Nephron progenitor cell (in vitro differentiated cells): ENCODE measurements at places on chromosomes 1 and 21.

DNA sequence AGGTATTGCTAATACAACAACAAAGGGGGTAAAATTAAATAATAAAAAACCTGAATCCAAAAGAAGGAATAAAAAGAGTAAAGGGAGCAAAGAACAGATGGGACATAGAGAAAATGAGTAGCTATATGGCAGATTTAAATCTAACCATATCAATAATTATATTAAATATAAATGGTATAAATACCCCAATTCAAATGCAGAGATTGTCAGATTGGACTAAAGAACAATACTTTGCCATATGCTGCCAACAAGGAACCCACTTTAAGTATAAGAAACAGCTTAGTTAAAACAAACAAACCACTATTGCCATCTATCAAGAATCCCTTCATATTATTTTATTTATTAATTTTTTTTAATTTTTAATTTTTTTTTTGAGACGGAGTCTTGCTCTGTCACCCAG, 86.8 kb downstream of the MT1HL1 start:
- H3K27me3 ChIP-seq: peaks cover 6% of the 10 kb centered on the region
- peaks cover 12% of the 10 kb centered on the region for H3K36me3 ChIP-seq
- no peaks in the 10 kb centered on the region for H3K4me1 ChIP-seq
- no peak for DNase-seq

- H3K4me1 ChIP-seq: peaks cover 73% of the 10 kb centered on the region
- DNase-seq: no peak
- H3K27ac ChIP-seq: no peak overlapping the region
- no peak overlapping the region for H3K4me3 ChIP-seq
- H3K27me3 ChIP-seq: peaks cover 19% of the 10 kb centered on the region
These were observed 165.4 kb downstream of the PLXNA2 start for GRCh38 chr1:208078752-208079151.

DNA sequence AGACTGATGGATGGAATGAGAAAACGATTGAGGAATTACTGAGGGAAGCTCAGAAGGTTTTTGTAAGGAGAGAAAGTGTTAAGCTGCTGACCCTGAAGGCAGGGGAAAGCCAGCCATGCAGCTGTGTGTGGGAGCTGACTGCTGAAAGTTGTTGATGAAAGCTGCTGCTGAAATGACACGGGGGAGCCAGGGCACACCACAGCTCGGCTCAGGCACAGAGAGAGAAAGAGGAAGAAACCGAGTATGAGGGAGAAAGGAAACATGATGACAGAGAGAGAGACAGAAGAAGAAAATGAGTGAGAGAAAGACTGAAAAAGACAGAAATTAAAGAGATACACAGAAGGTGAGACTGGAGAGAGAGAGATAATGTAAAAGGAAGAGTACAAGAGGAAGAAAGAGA, 115.5 kb downstream of the LRRC53 start:
- H3K4me1 ChIP-seq: peaks cover 32% of the 10 kb centered on the region
- peaks cover 2% of the 10 kb centered on the region for H3K27me3 ChIP-seq
- DNase-seq: peak; percentile 15
- H3K36me3 ChIP-seq: no peaks in the 10 kb centered on the region
- peak overlapping the region; percentile 53 for H3K4me3 ChIP-seq

DNA sequence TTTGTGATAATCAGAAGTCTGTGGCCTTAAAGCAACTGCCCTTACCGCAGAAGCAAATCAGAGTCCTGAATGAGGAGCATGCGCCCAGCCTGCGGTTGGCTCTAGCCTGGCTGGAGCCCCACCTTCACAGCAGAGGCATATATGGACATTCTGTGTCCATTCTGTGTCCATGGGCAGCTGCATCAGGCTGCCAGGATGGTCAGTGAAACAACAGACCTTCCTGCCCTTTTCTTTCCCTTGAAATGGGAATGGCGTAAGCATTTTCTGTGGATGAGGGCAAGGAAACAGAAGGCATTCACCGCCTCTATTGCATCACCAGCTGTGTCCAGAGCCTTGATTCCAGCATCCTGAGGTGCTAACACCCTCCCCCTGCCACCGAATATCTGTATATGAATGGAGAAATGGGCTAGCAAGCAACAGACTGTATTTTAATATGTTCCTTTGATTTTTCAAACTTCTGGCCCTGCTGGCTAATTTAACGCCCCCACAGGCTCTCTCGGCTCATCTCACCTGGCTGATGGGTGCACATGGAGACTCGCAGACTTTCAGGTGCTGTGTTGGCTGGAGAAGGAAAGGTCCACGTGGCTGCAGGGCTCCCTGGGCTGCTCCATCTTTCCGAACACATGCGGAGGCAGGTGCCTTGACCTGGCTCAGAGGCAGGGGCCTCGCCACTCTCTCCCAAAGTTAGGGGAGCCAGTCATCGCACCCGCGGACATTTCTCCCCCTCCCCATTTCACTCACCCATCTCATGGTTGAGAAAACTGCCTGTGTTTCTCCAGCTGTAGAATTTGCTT, 159.2 kb downstream of the GALNT2 start:
- no peaks in the 10 kb centered on the region for H3K27me3 ChIP-seq
- no peak overlapping the region for H3K27ac ChIP-seq
- H3K36me3 ChIP-seq: no peaks in the 10 kb centered on the region
- DNase-seq: no peak
- peaks cover 4% of the 10 kb centered on the region for H3K4me1 ChIP-seq
- H3K4me3 ChIP-seq: no peak overlapping the region

- peaks cover 49% of the 10 kb centered on the region for H3K36me3 ChIP-seq
- DNase-seq: peak; percentile 91
- H3K4me3 ChIP-seq: peak within 1 kb of the TSS; percentile 98
- peaks cover 50% of the 10 kb centered on the region for H3K4me1 ChIP-seq
- peaks cover 5% of the 10 kb centered on the region for H3K27me3 ChIP-seq
- H3K27ac ChIP-seq: peak within 1 kb of the TSS; percentile 99
These were observed at the start of gene SPRTN for GRCh38 chr1:231338270-231339128. Gene SPRTN, plus strand, starts transcription at chr1:231338293. Its CDS starts 91 bp downstream, at chr1:231338384.

DNA sequence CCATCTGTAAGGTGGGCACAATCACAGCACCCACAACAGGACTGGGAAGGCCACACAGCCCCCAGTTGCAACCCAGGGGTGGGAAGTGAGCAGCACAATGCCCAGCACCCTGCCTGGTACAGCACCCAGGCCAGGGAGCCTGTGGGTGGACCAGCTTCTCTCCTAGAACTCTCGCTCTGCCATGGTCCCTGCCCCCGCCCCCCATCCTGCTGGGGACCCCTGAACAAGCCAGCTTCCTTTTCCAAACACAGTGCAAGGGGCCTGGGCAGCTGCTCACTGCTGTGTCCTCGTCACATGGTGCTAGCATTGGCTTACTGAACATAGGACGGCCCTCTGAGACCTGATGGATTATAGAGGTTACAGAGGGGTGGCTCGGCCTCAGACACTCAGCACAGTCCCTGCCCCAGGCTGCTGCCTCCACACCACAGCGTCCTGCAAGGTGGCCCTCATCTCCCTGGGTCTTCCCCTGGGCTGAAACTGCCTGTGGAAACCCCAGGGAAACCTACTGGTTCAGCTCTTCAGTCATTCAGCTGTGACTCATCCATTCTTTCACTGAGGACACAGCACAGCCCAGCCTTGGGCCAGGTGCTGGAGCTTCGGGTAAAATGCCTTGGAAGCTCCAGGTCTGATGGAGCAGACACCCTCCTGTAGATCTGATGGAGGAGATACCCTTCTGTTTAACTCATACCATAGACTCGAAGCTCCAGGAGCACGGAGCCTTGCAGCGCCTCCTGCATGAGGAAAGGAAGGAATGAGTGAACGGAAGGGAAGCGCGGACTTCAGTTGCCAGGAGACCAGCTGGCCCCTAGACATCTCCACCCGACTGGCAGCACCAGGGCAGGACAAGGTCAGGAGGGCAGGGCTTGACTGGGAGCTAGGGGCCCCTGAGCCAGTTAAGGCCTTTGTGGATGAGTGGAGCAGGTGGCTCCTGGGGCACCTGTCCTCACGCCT, 8.1 kb upstream of the PRDM16 start:
- DNase-seq: no peak
- no peak overlapping the region for H3K4me3 ChIP-seq
- no peaks in the 10 kb centered on the region for H3K36me3 ChIP-seq
- no peak overlapping the region for H3K27ac ChIP-seq

DNA sequence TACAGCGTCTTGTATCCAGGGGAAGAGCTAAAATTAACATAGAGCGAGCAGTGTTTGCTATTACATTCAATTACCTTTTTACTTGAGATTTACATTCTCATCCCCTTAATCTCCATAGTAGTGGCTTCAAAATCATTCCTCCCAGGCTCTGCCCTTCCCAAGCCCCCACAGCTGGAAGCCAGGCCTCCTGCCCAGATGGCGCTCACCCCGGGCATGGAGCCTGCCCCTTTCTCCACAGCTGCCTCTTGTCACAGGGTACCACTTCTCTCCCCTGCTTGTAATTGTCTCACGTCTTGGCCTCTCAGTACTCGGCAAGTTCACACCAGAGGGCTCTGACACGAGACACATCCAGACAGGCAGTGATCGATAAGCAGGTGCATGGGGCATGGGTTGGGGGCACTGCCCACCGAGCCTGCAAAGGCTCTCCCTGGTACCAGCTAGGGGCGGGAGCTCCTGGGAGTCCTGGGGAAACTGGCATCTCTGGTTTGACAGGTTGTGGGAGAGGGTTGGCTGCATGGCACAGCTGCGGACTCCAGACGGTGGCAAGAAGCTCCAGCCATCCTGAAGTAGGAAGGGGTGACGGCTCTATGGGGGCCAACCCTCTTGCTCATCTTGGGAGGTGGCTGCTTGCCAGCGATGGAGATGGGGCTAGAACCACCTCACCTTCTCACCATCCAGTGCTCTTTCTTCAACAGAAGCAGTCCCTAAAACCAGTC, 20.1 kb downstream of the CASZ1 start:
- no peak overlapping the region for H3K27ac ChIP-seq
- no peak for DNase-seq
- H3K4me3 ChIP-seq: no peak overlapping the region
- peaks cover 6% of the 10 kb centered on the region for H3K4me1 ChIP-seq

DNA sequence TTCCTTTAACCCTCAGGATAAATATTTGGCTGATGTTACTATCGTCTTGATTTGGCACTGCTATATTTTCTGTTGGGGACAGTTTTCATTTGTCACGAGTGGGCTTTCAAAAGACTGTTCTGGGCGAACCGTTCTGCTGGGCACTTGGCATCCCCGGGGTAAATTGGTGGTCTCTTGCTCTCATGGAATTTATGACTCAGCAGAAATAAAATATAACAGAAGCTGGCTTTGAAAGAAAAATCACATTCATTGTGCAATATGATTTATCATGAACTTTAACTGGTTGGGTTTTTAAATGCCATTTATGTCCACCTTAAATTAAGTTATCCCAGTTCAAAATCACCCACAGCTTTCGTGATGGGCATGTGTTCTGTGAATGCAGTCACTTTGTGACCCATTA, 147.3 kb downstream of the KAZN start:
- no peak for DNase-seq
- peaks cover 6% of the 10 kb centered on the region for H3K36me3 ChIP-seq
- no peak overlapping the region for H3K27ac ChIP-seq
- peaks cover 3% of the 10 kb centered on the region for H3K27me3 ChIP-seq
- peaks cover 29% of the 10 kb centered on the region for H3K4me1 ChIP-seq

GRCh38 chr1:236275586-236275985, 6.2 kb downstream of the ERO1B start:
- H3K27me3 ChIP-seq: peaks cover 37% of the 10 kb centered on the region
- peaks cover 2% of the 10 kb centered on the region for H3K4me1 ChIP-seq
- DNase-seq: no peak
- H3K36me3 ChIP-seq: no peaks in the 10 kb centered on the region
- no peak overlapping the region for H3K27ac ChIP-seq

DNA sequence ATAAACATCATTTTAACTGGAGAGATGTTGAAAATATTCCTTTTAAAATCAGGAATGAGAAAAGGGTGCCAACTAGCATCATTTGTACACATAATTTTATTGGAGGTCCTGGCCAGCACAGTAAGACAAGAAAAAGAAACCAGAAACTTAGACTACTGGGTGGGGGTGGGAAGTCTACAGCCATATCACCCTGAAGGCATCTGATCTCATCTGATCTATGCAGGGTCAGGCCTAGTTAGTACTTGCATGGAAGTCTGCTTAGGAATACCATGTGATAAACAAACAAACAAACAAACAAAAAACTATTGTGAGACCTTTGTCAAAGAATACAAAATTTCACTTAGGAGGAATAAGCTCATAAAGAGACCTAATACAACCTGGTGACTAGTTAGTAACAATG, 54.2 kb downstream of the EIF2B3 start:
- H3K4me1 ChIP-seq: no peaks in the 10 kb centered on the region
- DNase-seq: no peak
- no peak overlapping the region for H3K4me3 ChIP-seq
- H3K27me3 ChIP-seq: no peaks in the 10 kb centered on the region
- peaks cover 30% of the 10 kb centered on the region for H3K36me3 ChIP-seq

DNA sequence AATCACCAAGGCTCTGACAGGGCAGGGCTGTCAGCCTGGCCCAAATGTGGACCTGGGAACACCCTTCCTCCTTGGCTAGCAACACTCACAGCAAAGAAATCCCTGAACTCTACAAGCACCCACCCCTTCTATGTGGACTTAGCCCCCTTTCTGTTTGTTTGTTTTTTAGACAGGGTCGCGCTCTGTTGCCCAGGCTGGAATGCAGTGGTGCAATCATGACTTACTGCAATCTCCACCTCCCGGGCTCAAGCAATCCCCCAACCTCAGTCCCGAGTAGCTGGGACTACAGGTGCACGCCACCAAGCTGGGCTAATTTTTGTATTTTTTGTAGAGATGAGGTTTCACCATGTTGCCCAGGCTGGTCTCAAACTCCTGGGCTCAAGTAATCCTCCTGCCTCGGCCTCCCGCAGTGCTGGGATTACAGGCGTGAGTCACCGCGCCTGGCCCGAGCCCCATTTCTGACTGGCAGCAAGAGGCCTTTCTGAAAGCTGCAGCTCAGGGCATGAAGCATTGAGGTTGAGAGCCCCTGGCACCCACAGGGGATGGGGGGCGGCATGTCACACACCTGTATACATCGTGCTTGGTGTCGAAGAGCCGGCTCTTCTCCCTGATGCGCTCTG, 16.2 kb downstream of the RIPK4 start:
- H3K4me3 ChIP-seq: no peak overlapping the region
- peaks cover 12% of the 10 kb centered on the region for H3K27me3 ChIP-seq
- H3K36me3 ChIP-seq: no peaks in the 10 kb centered on the region
- no peak overlapping the region for H3K27ac ChIP-seq

- DNase-seq: no peak
- no peak overlapping the region for H3K4me3 ChIP-seq
- no peak overlapping the region for H3K27ac ChIP-seq
- H3K27me3 ChIP-seq: peaks cover 11% of the 10 kb centered on the region
These were observed 95.7 kb upstream of the TMEM51 start for GRCh38 chr1:15057834-15058233.

DNA sequence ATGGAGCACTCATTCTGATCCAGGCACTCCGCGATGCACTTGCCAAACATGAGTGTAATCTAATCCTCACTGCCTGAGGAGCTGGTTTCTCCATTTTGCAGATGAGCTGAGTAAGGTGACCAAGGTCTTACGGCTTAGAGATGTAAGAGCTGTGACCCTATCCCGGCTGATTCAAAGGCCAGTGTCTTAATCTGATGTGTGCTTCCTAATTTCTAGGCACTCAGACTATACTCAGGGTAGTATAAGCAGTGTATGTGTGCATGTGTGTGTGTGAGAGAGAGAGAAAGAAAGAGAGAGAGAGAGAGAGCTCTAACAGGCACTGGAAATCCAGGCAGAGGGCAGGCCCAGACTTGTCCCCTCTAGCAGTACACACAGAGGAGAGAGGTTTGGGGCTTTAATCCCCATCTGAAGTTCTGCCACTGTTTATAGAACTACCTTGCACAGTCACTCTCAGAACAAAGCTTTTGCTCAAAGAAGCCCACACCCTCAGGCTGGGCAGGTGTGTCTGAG, 188.2 kb downstream of the ZBTB18 start:
- no peak for DNase-seq
- peaks cover 9% of the 10 kb centered on the region for H3K27me3 ChIP-seq
- H3K27ac ChIP-seq: peak overlapping the region; percentile 88
- H3K4me1 ChIP-seq: peaks cover 30% of the 10 kb centered on the region
- H3K4me3 ChIP-seq: no peak overlapping the region
